ENCODE measurements at places on chromosomes 12 and 14.

DNA sequence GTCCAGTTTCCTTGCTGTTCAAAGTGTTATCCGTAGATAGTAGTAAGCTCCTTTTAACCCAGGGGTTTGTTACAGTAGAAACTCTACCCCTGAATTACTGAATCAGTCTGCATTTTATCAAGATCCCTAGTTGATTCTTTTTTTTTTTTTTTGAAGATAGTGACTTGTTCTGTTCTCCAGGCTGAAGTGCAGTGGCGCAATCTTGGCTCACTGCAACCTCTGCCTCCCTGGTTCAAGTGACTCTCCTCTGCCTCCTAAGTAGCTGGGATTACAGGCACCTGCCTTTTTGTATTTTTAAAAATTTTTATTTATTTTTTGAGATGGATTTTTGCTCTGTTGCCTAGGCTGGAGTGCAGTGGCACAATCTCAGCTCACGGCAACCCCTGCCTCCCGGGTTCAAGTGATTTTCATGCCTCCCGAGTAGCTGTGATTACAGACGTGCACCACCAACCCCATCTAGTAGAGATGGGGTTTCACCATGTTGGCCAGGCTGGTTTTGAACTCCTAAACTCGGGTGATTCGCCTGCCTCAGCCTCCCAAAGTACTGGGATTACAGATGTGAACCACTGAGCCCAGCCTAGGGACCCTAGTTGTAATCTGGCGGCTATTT, 10.5 kb downstream of the LARP4 start:
- no peaks in the 10 kb centered on the region for H3K36me3 ChIP-seq
- no peak for DNase-seq
- H3K27me3 ChIP-seq, result no peaks in the 10 kb centered on the region
- H3K4me1 ChIP-seq, result peaks cover 11% of the 10 kb centered on the region

DNA sequence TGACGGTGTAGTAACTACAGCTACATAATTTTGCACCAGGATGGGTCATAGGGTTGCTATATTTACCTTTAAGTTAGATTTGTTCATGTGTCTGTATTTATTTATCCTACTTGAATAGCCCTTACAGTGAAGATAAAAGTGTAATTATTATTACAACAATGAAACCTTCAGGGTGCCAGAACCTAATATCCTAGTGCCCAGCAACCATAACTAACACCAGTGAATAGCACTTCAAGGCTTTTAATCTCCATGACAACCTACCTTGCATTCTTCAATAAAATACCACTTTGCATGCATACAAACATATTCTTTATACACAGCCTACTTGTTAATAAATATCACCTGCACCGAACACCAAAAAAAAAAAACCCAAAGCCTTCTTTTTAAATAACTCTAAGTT, 58.7 kb upstream of the G2E3 start:
- no peak overlapping the region for H3K27ac ChIP-seq
- no peak overlapping the region for H3K4me3 ChIP-seq
- DNase-seq, result no peak
- no peaks in the 10 kb centered on the region for H3K27me3 ChIP-seq
- no peaks in the 10 kb centered on the region for H3K36me3 ChIP-seq
- H3K4me1 ChIP-seq, result no peaks in the 10 kb centered on the region

DNA sequence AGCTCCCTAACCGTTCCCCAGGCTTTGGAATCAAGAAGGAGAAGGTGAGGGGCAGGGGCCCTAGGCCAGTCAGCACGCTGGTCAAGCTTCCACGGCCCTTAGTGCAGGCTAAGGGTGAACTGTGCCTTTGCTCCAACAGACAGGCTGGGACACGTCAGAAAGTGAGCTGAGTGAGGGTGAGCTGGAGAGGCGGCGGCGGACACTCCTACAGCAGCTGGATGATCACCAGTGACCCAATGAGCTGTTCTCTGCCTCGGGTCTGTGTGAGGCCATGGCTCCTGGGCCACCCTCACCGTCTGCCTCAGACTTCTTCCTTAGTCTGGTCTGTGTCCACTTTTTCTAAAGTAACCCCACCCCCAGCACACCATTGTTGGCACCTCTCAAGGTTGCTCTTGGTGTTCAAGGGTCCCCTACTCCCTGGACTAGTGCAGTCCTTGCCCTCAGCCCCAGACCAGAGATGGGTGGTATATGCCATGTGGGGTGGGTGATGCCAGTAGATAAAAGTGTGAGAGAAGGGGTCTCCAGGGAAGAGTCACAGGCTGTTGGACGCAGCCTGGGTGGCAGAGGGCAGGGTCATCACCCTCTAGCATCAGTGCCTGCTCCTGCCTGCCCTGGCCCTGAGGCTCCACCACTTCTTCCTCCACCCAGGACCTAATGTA, 20.7 kb downstream of the PRPF40B start:
- no peaks in the 10 kb centered on the region for H3K4me1 ChIP-seq
- H3K36me3 ChIP-seq, result no peaks in the 10 kb centered on the region
- H3K27me3 ChIP-seq, result no peaks in the 10 kb centered on the region
- no peak for DNase-seq

- H3K27me3 ChIP-seq, result no peaks in the 10 kb centered on the region
- no peak overlapping the region for H3K27ac ChIP-seq
- no peaks in the 10 kb centered on the region for H3K36me3 ChIP-seq
- no peak for DNase-seq
Measured at GRCh38 chr12:41558671-41559070, 370.6 kb downstream of the PDZRN4 start.

DNA sequence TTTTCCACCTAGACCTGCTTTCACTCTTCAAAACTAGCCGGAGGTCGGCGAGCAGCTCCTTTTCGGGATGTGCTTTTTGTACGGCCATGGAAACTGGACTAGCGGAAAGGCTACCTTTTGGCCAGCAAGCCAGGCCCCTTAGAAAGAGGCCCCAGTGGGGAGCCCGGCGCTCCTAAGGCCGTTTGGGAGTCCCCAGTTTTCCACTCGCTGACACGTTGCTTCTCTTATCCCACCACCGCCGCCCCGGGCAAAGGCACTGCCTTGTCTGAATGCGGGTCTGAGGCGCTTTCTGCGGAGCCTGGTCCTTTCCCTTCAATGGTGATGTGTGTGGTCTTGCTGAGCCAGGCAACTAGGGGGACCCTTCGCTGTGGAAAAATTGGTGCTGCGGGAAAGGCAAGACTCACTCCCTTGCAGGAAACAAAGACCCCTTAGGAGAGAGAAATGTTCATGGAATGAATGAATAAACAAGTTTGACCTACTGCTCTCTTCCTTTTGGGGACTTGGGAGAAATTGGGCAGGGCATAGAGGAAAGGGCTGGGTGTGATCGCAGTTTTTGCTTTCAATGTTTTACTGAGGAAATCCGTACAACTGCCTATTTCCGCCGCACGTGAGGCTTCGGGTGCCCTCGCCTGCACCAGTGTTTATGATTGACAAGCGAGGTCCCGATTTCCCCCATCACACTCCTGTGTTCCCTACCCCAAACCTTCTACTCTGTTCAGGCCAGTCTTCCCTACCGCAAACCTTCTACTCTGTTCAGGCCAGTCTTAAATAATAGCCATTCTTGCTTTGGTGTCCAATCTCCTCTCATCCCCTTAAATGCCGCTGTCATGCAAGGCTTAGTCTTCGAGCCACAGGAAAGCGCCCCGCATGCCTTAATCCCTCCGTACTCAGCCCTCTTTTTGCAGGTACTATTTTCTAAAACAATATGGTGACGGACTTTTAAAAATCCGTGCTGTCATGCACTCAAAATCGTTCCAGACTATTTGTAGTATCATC, 1.0 kb upstream of the SLC38A2 start:
- H3K4me3 ChIP-seq, result peak overlapping the region; percentile 88
- H3K36me3 ChIP-seq, result peaks cover 24% of the 10 kb centered on the region
- no peaks in the 10 kb centered on the region for H3K27me3 ChIP-seq
- H3K4me1 ChIP-seq, result peaks cover 33% of the 10 kb centered on the region
- H3K27ac ChIP-seq, result peak overlapping the region; percentile 99
